HFFc6 (cell line): ENCODE measurements at places on chromosomes 16 and 17. TPM values are rescaled to one million over a fixed set of nuclear protein-coding genes. Genes with fewer than 3 reads are reported as not detected.
A peak's percentile ranks its signal among the peaks of the same experiment; 100 is the strongest.

- DNase-seq: no peak
Measured at GRCh38 chr16:6827267-6827666, 505.4 kb upstream of the RBFOX1 start.

DNA sequence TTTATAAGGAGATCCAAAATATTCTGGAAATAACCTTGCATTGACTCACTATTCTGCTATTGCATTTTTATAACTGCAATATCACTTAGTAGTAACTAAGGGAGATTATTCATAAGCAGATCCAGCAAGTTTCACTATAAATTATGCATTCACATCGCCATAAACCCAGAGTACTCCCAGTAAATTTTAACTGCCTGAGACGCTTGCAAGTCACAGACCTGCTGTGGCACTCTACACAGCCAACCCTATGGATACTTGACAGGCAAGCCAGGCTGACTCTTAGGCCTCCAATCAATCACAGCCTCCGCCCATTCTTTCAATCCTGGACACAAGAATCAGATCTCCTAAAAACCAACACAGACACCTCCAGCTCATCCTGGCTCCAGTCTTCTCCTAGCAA lies 28.2 kb downstream of the USP31 start:
- DNase-seq: no peak

- DNase-seq: no peak
Measured at GRCh38 chr16:8694795-8695728, 20.6 kb downstream of the ABAT start.

DNA sequence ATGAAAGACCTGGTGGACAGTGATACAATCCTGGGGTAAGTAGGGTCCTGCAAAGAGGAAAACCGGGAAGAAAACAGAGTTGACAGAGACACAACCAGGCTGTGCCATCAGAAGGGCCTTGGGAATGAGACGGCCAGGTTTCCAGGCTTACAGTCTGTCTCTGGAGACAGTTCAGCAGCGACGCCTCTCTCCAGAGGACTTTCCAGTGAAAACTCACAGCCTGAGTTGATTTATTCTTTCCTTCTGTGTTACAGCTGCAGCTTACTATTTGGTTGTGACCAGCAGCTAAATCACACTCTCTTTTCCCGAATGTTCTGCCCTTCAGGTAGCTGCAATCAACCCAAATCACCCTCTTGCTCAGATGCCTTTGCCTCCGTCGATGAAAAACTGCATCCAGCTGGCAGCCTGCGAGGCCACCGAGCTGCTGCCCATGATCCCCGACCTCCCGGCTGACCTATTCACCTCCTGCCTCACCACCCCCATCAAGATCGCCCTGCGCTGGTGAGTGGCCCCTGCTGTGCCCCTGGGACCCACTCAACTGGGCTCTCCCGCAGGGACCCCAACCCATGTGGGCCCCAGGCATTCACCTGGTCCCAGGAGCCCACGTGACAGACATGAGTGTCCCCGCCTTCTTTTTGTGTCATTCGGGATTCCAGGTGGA lies 209.2 kb downstream of the RPTOR start:
- DNase-seq: no peak

DNA sequence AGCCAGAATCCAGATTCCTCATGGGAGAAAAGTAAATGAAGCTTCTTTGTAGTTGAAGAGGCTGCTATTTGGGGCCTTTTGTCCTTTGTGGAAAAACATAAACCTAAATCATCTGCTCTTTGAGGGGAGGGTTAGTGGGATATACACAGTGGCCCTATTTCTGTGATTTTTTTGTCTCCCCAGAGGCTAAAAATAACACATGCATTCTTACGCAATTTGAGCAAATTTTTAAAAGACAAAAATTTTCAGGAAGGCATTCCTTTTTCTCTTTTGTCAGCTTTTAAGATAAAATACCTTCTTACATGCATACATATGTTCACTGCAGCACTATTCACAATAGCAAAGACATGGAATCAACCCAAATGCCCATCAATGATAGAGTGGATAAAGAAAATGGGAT lies 165.5 kb downstream of the AXIN2 start:
- DNase-seq: no peak

DNA sequence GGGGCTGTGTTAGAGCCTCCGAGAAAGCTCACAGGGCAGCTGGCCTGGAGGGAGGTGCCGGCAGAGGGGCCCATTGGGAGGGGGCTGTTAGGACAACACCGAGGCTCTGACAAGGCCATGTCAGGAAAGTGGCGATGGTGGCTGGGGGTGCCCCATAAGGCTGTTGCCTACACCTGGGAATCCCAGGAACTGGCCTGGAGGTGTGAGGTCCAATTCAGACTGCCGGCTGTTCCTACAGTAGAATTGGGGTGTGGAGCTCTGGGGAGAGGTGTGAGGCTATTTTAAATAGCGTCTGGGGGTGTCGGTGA lies 155.0 kb upstream of the CHMP6 start:
- no peak for DNase-seq

DNA sequence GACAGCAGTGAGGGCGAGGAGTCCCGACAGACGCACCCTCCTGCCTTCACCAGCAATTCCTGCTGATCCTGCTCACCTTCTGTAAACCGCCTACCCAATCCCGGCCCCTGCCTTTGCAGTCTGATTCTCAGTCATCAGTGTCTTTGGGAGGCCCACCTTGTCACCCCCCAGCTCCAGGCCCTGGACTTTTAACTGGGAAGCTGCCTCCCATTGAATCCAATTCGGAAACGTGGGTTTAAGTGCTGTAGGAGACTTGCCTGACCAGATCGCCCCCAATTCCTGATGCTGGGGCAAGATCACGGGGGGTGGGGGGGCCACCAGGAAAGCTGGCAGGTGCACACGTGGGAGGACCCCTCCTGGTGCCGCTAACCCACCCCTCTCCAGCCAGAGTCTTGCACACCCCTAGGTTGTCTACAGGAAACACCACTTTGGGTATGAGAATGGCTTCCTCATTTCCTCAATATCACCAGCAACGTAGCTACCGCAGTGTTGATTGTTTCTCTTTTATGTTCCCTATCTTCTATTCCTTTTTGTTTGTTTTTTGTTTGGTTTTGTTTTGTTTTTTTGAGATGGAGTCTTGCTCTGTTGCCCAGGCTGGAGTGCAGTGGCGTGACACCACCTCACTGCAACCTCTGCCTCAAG lies 46.6 kb upstream of the CMIP start:
- no peak for DNase-seq

DNA sequence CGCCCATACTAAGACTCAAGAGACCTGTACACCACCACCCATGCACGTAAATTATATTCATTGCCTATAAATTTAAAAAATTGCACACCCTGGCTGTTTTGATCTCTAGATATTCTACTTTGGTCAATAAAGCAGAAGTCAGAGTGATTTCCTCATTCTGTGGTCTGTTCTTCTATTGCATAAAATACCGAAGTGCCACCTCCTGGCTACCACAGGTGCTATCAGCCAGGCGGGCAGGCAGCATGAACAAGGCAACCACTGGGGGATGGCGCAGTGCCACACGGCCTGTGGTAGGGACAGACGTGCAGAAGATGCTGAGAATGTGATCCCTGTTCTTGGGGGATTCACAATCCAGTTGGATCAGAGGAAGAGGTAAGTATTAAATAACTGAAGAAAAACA lies 122.3 kb downstream of the CDK5R1 start:
- DNase-seq: peak; percentile 4

GRCh38 chr17:41339571-41340172 lies 11.0 kb downstream of the KRT33A start:
- no peak for DNase-seq

GRCh38 chr16:78694414-78694813 lies 595.0 kb downstream of the WWOX start:
- no peak for DNase-seq

DNA sequence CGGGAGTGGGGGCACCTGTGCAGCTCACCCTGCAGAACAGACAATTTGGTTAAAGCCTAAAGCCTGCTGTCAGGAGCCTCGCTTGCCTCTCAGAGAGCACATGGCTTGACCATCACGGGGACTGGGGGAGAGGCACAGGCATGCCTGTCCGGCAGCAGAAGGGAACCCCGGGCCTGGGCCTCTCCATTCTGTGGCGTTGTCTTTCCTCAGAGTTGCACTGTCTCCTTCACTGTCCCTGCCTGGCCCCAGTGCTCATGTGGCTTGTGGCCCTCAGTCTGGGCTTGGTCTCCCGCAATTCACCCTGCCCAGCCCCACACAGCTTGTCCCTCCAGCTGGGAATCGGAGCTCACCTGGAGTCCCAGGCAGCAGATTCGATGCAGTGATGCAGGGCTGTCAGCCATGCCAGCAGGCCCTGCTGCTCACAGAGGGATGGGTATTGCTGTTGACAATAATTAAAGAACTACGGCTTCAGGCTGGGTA lies 189.9 kb downstream of the SEC14L1 start:
- no peak for DNase-seq

DNA sequence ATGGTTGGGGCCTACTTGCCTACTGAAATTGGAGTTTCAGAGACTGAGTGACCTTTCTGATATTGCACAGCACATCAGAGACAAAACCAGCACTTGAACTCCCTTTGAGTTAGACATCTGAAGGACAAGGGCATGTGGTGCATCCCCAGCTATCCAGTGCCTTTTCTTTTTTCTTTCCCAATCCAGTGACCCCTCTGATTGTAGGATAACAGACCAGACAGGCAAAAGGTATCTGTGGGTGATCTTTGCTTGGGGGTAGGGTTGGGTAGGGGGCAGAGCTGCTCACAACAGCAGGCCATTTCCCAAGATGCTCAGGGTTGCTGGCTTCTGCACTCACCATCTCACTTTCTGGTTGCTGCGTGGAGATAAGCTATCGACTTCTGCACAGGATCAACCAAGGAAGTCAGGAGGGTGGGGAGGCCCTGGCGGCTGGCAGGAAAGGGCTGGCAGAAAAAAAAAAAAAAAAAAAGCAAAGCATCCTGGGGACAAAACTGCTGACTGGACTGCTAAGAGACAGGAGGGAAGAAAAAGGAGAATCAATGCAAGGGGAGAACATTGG lies 42.2 kb downstream of the HOXB1 start:
- no peak for DNase-seq

GRCh38 chr17:41803049-41804020 lies 8.4 kb downstream of the P3H4 start:
- no peak for DNase-seq

- DNase-seq: no peak
Measured at GRCh38 chr16:87207965-87208364, 109.2 kb downstream of the C16orf95 start.

HELZ gene
- total RNA-seq: 36.7 to 44.7 TPM (median 37.2 TPM) in 3 replicates

NDE1 gene
- total RNA-seq: 40.6 to 59.5 TPM (median 46.5 TPM) in 3 replicates

FBXW10 gene
- not detected in 3 replicates for total RNA-seq

FBXO39 gene
- total RNA-seq: not detected in 3 replicates

HSD17B1 gene
- total RNA-seq: 1.1 and 1.9 TPM in 2 replicates
